Mesenchymal stem cell (in vitro differentiated cells and primary cell): ENCODE measurements at places on chromosomes 1 and 21.
A peak's percentile ranks its signal among the peaks of the same experiment; 100 is the strongest.

GRCh38 chr21:45017039-45017960 is 57.1 kb upstream of the ADARB1 start:
- H3K27ac ChIP-seq, result no peak overlapping the region
- peaks cover 33% of the 10 kb centered on the region for H3K27me3 ChIP-seq
- peaks cover 49% of the 10 kb centered on the region for H3K4me1 ChIP-seq
- H3K36me3 ChIP-seq, result no peaks in the 10 kb centered on the region

DNA sequence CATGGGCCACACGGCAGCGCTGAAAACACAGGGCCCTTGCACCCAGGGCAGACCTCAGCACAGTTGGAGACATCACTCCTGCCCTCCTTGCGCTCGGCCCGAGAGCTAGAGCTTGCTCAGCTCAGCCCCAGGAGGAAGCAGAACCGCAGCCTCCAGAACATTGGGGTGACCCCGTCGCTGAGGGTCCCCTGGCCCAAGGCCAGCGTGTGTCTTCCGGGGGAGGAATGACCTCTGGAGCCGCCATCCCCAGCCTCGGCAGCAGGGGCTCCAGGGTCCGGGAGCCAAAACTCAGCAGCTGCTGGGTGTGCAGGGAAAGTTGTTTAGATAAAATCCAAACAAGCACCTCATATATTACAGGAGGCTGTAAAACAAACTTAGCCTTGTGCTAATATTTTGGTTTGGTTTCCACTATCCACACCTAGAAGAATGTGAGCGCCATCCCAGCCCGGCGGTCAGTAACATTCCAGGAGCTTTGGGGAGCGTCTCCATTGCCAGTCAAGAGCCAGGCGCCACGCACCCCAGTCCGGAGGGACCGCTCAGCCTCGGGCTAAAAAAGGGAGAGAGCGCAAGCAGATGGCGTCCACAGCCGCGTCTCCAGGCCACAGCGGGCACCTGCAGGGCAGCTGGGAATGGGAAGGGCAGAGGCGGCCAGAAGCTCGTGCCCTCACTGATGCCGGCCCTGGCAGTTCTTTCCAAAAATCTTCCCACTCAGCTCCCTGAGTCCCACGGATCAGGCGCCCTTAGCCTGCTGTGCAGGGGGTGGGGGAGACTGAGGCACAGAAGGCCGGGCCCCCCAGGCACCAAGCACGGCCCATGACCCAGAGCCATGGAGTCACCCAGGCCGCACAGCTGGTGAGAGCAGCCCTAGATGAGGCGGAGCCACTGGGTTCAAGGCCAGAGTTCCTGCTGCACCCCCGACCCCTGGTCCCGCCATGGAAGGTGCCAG is 52.0 kb downstream of the SLX9 start:
- H3K36me3 ChIP-seq, result no peaks in the 10 kb centered on the region
- peaks cover 30% of the 10 kb centered on the region for H3K4me1 ChIP-seq
- H3K27me3 ChIP-seq, result no peaks in the 10 kb centered on the region
- H3K4me3 ChIP-seq, result no peak overlapping the region
- no peak overlapping the region for H3K27ac ChIP-seq

DNA sequence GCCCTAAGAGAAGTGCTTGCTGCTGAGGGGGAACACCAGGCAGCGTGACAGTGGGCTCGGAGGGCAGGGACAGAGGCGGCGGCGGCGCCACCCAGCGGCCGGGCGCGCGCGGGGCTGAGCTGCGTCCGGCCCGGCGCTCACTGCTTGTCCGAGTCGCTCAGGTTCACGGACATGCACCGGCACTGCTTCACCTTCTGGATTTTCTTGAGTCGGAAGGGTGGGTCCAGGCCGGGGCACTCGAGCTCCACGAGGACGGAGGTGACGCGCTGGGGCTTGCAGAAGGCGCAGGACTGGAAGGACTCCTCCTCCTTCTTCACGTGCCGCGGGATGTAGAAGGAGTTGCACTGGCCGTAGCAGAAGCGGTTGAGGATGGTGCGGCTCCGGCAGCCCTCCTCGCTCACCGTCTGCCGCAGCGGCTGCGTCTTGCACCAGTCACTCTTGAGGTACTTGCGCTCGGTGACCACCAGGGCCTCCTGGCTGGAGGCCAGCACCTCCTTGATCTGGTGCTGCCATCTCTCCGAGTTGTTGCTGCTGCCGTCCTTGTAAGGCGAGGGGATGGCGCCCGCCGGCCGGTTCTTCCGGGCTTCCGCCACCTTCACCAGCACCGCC is 119.0 kb downstream of the GREM2 start:
- no peak overlapping the region for H3K4me3 ChIP-seq
- H3K27me3 ChIP-seq, result no peaks in the 10 kb centered on the region
- no peak overlapping the region for H3K27ac ChIP-seq
- no peaks in the 10 kb centered on the region for H3K36me3 ChIP-seq

GRCh38 chr1:202056644-202057334 is 46.4 kb downstream of the ELF3 start:
- no peaks in the 10 kb centered on the region for H3K36me3 ChIP-seq
- no peaks in the 10 kb centered on the region for H3K27me3 ChIP-seq
- DNase-seq, result no peak

- H3K4me3 ChIP-seq, result no peak overlapping the region
- no peaks in the 10 kb centered on the region for H3K36me3 ChIP-seq
- H3K4me1 ChIP-seq, result no peaks in the 10 kb centered on the region
- H3K27me3 ChIP-seq, result no peaks in the 10 kb centered on the region
- no peak overlapping the region for H3K27ac ChIP-seq
- peak; percentile 90 for DNase-seq
Observed at GRCh38 chr21:39048064-39048463, 135.2 kb downstream of the PSMG1 start.

DNA sequence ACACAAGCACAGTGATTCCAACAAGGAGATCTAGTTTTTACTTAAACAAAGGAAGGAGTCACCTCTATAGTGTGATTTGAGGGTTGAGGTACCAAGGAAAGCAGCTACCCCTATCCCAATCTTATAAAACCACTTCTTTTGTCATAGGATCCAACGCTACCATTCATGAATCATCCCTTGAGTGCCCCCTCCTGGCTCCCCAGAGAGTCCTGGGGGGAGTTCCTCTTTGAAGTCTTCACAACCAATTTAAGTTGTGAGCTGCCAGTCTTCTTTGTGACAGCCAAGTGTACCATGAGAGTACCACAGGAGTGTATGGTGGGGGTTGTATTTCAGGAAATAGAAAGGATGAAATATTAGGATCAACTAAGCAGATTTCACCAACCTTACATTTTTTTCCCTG is 39.1 kb upstream of the NHLH2 start:
- no peaks in the 10 kb centered on the region for H3K36me3 ChIP-seq
- H3K27me3 ChIP-seq, result no peaks in the 10 kb centered on the region
- DNase-seq, result no peak

DNA sequence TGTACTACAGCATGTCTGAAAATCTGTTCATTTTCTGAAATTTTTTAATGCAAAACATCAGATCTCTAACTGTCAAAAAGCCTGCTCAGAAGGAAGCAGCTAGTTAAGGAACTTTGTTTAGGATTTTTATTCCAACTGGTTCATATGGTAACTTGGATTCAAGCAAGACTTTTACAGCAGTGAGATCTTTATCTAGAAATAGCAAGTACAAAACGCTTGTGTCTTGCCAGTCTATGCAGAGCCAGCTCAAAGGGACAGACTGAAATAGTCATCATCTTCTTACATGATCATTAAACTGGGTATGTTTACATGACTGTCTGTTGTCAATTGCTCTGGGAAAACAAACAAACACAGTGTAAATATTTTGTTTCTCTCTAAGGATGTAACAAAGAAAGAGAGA is 37.6 kb downstream of the DDAH1 start:
- H3K36me3 ChIP-seq, result no peaks in the 10 kb centered on the region
- no peak overlapping the region for H3K4me3 ChIP-seq
- no peaks in the 10 kb centered on the region for H3K27me3 ChIP-seq
- DNase-seq, result peak; percentile 61
